ENCODE measurements at places on chromosomes 11 and 22.
A peak's percentile ranks its signal among the peaks of the same experiment; 100 is the strongest.

DNA sequence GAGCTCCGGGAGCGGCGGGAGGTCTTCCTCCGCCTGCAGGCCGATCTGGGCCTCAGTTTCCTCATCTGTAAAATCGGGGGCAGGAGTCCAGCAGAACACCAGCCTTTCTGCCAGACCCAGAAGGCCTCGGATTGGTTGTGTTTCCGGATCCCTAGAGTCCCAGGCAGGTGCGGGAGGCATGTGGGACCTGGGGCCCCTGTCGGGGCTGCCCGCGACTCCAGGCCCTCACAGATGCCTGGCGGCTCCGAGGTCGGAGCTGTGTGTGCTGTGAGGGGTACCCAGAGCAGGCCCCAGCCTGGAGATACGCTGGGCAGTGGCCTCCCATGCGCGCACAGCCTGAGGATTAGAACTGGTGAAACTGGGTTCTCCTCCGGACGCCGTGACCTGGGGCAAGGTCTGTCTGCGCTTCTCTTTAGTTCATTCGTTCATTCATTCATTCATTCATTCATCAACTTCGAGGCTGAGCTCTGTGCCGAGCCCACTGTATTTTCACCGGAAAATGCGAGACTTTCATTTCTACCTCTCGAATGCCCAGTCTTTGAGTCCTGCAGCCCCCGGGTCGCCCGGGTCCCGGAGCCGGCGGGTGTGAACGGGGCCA is 24.6 kb downstream of the FLRT1 start:
- no peak for ATAC-seq

- no peak for ATAC-seq
These were observed 39.3 kb downstream of the ETS1 start for GRCh38 chr11:128547946-128548648.

GRCh38 chr11:2647953-2648352 is 51.8 kb downstream of the KCNQ1OT1 start:
- ATAC-seq = no peak

GRCh38 chr11:57131080-57131790 is 50.5 kb upstream of the LRRC55 start:
- ATAC-seq = no peak

DNA sequence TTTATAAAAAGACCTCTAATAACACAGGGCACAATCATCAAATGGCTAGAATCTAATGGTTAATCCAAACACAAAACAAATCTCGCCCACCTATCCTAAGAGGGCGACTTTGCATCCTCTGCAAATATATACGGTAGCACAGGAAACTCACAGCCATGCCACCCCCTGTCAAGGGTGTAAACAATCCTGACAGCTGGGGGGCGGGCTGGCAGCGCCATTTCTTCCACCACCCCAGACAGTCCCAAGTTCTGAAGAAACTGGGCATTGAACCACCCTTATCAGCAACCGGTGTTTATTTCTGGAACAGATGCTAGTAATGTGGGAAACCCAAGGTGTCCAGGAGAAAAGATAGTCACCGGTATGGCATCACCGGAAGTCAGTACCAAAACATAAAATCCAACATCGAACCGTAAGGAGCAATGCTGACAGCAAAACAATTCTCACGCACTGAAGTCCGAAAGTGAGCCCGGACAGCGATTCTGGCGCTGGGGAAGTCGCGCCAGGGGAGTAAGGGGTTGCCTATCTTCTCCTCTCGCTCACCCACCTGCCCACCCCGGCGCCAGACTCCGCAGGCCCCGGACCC is 825 bp downstream of the FBXO3 start:
- ATAC-seq = peak; percentile 28

- no peak for ATAC-seq
These were observed 10.8 kb upstream of the CD81 start for GRCh38 chr11:2366276-2366675.

DNA sequence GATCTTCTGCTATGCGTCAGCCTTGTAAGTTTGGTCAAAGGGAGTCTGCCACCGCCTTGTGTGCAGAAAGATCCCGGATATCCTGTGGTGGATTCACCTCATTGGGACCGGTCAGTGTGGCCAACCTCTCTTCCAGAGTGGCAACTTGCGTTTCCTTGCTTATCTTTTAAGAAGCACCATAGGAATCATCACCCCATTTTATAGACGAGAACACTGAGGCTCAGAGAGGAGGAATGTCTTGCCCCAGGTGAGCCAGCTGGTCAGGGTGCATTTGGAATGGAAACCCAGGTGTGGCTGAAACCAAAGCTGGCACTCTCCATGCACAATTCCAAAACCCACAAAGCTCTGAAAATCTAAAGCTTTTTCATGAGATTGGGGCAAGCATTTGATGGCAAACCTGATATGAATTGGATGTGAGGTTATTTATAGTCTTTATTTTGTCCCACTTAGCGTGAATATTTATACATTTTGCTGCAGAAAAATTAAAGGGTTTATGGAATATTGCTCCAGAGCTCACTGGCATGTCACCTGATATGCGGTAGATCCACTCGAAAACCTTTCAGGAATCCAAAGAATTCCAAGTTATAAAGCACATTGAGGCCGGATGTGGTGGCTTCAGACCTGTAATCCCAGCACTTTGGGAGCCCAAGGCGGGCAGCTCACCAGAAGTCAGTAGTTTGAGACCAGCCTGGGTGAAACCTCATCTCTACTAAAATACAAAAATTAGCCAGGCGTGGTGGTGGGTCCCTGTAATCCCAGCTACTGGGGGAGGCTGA is 12.1 kb upstream of the EIF3D start:
- ATAC-seq = no peak

DNA sequence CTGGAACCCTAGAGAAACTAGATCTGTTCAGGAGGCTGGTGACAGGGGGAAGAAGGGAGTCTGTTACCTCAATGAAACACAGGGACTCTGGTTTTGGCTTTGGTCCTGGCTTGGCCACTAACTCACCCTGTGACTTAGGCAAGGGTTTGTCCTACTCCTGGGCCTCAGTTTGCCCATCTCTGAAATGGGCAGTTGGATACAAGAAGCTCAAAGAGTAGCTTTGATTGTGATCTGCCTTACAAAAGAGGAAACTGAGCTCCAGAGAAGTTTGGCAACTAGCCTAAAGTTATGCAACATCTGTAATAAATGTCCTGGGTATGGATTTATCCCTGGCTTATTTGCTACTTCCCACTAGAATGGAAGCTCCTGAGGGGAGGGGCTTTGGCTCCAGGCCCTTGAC is 24.0 kb upstream of the LMO1 start:
- no peak for ATAC-seq

- ATAC-seq = no peak
These were observed 8.6 kb upstream of the DERL3 start for GRCh38 chr22:23847310-23847920.

All from activated CD4-positive, CD25-positive, alpha-beta regulatory T cell treated with anti-CD3 and anti-CD28 coated beads, Interleukin-2, amount 50 U/mL, for 24 hours (primary cell).